ENCODE measurements at places on chromosomes 11 and 22.

GRCh38 chr22:24506802-24507438, 11.8 kb downstream of the UPB1 start:
- DNase-seq = no peak

DNA sequence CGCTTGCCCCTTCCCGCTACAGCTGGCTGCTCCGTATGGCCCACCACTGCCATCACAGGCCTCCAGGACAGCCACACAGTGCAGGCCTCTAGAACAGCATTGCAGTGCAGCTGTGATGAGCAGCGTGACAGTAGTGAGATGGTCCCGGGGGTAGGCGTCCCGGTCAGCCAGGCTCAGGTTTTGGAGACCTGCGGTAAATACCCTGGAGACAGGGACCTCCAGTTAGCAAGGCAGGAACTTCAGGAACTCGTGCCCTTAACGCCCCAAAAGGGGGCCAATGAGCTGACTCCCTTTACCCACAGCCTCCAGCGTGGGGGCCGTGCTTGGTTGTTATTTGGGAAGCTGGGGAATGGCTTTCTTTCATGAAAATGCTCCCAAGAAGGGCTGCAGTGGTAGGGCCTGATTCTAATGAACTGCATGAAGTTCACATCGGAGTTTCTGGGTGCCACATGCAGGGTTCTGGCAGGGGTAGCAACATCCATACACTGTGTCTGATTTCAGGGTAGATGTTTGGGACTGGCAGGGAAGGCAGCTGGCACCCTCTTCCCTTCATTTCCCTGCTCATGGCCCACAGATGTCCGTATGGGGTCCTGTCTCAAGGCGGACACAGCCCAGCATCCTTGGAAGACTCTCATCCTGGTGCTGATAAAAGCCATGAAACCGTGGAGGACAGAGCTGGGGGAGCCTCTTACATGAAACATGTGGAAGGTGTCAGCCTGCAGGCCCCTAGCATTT, 440.5 kb downstream of the TBC1D22A start:
- no peak for DNase-seq

DNA sequence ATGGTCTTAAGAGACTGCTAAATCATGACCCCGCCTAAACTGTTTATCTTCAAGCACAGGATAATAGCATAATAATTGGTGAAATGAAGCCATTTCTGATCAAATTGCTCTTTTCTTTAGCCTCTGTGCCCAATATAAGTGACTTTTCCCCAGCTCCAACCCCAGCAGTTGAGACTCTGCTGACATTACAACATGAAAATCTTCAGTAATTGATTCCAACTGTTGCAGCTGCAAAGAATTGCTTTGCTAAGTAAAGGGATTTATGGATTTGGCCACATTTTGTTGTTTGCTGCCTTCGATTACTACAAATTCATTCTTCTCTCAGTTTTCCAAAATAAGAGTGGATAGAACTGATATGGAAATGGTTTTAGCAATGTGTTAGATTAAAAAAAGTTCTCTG, 576.7 kb upstream of the LRRC4C start:
- DNase-seq = no peak

DNA sequence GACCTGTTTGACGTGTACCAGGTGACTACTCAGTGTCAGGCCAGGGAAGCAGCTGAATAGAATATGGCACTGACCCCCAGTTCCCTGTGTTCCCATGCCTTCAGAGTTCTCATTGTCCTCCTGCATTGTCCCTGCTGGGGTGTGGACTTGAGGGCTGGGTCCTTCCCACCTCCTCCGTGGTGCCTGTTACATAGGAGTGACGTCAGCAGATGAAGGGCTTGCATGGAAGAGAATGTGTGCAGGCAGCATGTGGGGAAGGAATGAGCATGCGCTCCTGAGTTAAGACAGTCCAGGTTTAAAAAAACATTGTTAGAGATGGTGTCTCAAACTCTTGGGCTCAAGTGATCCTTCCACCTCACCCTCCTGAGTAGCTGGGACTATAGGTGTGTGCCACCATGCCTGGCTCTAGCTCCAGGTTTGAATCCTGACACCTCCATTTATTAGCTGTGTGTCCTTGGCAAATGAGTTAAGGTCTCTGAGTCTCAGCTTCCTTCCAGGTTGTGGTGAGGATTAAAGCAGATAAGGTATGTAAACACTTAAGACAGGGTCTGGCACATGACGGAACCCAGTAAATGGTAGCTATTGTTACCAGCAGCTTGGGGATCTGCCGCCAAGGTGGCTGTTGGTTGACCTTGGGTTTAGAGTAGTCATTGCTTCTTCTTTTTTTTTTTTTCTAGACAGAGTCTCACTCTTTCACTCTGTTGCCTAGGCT, 7.5 kb upstream of the SOX10 start:
- no peak for DNase-seq

DNA sequence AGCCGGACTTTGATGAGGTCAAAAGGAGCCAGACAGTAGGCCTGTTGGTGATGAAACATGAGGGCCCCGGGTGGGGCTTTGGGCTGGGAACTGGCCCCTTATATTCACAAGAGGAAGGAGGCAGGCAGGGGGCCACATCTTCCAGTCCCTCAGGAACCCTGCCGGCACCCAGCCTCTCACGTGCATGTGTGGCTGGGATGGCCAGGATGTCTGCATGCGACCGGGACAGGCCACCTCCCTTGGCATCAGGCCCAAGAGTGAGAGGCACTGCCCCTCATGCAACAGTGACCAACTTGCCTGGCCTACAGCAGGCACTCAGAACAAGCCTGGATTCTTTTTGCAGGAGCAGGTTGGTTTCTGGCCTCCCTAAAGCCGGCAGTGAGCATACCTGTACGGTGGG, 5.4 kb downstream of the SLC25A45 start:
- DNase-seq = no peak

DNA sequence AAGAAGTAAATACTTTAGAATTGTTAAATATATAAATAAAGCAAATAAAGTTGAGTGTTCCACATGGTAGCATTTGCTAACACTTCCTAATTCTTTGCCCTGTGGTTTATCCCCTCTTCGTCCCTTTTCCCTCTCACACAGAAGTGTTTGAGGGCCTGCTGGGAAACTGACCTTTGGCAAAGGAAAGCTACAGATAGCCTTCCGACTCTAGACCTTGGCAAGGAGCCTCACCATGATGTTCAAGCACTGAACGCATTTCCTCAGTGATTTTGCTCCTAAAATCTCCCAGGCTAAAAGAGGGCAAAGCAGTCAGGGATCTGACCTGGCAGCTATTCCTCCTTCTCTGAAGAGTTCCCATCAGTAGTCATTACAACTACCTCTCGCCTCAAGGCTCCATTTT, 52.5 kb upstream of the HORMAD2 start:
- no peak for DNase-seq

DNA sequence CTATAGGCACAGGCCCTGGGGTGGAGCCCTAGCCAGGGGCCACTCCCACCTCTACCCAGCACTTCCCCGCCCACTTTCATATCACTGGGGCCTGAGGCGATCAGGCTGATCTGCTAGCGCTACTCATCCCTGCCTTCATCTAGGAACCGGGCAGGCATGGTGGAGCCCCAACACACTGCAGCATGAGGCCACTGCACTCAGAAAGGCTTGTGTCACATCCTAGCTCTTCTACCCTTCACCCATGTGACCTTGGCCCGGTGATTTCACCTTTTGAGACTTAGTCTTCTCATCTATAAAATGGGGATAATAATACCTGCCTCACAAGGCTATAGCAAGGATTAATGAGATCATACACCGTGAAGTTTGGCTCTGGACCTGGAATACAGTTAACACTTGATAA, 18.1 kb upstream of the GDPD5 start:
- DNase-seq = no peak

DNA sequence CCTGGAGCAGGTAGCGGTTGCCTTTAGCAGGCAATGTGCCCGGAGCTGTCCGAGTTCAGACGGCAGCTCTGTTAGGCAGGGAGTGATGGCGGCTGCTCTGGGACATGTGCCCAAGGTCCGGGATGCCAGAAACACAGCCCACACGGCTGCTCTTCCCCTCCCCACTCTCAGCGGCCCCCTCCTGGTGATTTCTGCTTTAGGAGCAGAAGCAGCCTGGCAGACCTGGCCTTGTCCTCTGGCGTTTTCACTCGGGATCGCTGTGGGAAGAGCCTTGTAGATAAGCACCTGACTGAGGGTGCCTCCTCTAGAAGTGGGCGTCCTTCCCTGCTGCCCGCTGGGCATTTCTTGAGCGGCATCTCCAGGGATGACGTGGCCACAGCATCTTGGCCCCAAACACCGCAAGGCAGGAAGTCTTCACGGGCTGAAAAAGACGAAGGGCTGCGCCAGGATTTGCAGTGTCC, 392.2 kb downstream of the TBC1D22A start:
- no peak for DNase-seq

- no peak for DNase-seq
Observed at GRCh38 chr11:122045181-122045586, 70.8 kb downstream of the BLID start.

GRCh38 chr22:50705219-50705691, 32.6 kb downstream of the SHANK3 start:
- DNase-seq = no peak

DNA sequence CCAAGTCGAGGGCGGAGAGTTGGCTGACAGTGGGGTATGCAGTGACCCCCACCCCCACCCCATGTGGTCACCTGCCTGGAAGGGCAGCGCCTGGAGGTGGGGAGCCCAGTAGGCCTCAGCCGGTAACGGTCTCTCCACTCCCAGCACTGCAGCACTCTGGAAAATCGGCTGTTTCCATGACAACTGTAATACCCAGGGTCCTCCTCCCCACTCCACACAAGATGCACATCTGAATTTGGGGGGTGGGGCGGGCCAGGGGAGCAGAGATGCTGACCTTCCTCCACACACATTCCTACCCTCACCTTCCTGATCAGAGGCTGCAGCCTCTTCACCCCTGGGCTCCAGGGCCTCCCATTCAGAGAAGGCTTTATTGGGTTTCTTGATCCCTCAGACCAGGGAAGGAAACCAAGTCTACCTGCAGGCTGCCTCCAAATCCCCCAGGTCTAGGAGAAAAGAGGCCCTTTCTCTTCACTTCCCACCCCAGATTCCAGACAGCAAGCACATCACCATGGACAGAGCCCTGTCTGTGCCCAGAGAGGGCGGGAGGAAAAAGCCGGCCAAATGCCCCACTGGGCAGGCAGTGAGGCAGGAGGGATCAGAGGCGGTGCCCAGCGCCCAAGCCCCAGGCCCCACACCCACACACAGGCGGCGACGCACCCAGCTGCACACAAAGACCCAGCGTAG, 46.5 kb downstream of the SLC22A12 start:
- DNase-seq = no peak

DNA sequence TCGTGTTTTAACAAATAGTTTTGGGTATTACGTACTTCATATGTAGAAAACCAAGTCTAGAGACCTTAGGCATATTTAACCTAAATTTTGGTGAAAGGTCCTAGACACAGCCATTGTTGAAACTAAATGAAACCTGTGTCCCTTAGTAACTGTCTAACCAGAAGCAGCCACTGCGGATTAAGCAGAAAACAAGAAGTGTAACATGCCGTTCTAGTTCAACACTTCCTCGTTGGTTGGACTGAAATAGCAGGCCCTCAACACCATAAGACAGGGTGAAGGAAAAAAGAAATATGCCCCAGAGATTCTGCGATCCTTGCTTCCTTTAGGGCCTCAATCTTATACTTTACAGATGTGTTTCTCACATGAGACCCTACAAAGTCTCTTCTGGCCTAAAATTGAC, 2.0 kb downstream of the NAA40 start:
- no peak for DNase-seq

DNA sequence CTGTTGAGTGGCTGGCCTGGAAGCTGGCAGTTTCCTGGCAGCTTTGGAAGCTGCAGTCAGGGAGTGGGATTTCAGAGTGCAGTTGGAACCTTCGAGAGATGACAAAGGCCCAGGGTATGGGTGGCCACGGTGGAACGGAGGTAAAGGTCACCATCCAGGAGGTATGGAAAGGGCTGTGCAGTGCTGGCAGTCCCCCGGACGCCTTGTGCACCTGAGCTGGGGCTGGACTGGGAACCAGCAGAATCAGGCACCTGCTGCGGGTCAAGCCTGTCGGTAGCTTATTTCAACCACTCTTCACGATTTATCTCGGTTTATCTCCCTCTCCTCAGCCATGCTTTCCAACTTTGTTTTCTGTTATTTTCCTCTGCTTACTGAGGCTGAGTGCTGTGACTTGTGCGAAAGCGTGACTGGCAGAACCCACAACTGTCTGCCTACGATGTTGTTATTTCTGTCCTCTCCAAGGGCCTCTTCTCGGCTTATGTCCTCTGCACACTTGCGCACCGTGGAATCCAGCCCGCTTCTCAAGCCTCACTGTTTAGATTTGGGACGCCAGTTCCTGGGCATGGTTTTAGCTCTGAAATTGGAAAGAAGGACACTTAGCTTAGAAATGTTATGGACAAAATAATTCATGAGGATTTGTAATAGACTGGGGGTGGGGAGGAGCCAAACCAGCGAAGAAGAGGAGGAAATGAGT, 24.0 kb upstream of the ATXN10 start:
- no peak for DNase-seq

DNA sequence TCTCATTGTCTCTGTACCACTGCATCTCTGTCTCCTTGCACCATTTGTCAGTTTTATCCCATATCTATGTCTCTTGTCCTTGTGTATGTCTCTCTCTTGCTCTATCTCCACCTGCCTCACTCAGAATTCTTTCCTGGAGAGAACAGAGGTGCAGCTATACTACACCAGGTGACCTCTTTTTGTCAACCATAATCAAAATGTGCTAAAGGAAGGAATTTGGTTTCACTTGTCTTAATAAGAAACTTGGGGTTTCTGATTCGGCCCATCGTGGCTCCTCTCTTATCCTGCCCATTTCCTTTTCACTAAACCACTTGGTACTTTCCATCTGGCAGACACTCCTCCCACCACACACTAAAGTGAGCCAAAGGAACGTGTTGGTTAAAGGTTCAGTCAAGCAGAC, 2.0 kb upstream of the C11orf42 start:
- no peak for DNase-seq

GRCh38 chr11:86670181-86670580, 2.2 kb downstream of the ME3 start:
- DNase-seq = no peak

- DNase-seq = no peak
Observed at GRCh38 chr22:40512426-40513136, 123.9 kb downstream of the MRTFA start.

GRCh38 chr11:66291303-66291705, 390 bp upstream of the TMEM151A start:
- no peak for DNase-seq

DNA sequence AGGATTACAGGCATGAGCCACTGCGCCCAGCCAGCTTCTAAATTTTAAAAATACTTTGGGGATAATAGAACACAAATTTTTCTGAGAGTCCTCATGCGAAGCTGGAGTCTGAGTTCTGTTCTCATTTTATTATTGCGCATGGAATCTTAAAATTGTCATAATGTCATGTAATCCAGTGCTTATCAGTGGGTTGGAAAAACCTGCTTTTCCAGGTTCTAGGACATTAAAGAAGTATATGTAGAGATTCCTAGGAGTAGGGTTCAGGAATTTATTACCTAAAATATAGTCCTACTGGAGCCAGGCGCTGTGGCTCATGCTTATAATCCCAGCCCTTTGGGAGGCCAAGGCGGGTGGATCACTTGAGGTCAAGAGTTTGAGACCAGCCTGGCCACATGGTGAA, 4.6 kb upstream of the E2F8 start:
- no peak for DNase-seq

DNA sequence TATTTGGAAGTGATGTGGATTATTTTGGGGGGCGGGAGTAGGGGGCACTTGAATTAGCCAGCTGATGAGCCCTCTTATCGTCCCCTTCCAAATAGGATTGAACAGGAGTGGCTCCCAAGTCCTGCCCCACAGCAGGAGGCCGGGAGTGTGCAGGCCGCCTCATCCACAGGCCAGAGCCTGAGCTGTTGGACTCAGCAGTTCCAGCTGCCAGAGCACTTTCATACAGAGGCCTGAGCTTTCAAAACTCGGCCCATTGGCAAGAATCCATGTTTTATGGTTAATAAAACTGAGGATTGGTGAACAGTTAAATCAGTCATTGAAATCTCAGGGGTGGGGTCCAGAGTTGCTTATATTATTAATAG, 9.6 kb downstream of the FAM118A start:
- DNase-seq = no peak

Data from omental fat pad (tissue), 4 donors.